ENCODE measurements at places on chromosomes 1 and 21. TPM values are rescaled to one million over a fixed set of nuclear protein-coding genes. Genes with fewer than 3 reads are reported as not detected.
A peak's percentile ranks its signal among the peaks of the same experiment; 100 is the strongest.

S100A2 gene
- 24.8 TPM for total RNA-seq

CACNA1S gene
- 0.17 TPM for total RNA-seq

ATF3 gene
- 1.1 TPM for total RNA-seq

GRCh38 chr1:208475951-208476845 lies 232.0 kb upstream of the PLXNA2 start:
- peak; percentile 1 for DNase-seq

DNA sequence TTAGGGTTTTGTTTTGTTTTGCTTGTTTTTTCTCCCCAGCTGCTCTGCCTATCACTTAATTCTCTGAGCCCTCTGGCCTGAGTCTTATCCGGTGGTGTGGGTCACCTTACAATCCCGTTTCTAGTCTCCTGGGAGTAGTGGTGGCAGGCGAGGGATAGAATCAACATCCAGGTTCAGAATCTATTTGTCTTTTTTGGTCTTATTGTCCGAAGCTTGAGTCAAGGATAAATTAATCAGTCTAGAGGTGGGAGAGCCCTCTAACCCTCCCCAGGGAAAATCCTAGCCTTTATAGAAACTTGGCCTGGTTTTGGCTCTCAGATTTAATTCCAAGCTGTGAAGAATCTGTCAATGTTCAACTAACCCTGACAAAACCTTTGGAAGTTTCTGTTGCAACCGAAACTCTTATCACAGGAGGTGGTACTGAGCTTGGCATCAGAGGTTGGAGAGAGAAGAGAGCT lies 246.3 kb downstream of the FGGY start:
- peak; percentile 88 for DNase-seq

DNA sequence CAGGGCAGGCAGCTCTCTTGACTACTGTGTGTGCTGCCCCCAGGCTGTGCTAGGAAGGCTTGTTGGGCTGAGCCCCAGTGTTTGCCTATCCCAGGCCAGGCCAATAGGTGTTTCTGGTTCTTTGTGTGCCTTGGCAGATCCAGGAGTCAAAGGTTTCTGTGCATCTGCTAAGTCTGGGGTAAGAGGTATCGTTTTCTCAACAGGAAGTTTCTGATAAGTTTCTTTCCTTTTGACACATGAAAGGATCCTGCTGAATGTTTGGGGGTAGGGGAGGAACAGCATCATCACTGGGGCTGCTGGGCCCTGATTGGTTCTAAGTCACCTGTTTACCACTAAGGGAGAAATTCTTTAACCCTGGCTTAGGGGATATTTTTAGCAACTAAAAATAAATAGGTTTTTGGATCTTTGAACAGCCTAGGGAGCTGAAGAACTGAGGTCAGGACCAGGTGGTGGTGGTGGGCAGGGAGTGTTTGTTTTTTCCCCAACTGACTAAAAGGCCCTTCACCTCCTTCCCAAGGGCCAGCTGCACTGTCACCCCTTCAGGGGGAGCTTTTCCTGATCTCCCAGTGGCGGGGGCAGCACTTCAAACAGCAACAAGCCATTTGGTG lies 85.1 kb downstream of the KCNN3 start:
- DNase-seq = no peak

DNA sequence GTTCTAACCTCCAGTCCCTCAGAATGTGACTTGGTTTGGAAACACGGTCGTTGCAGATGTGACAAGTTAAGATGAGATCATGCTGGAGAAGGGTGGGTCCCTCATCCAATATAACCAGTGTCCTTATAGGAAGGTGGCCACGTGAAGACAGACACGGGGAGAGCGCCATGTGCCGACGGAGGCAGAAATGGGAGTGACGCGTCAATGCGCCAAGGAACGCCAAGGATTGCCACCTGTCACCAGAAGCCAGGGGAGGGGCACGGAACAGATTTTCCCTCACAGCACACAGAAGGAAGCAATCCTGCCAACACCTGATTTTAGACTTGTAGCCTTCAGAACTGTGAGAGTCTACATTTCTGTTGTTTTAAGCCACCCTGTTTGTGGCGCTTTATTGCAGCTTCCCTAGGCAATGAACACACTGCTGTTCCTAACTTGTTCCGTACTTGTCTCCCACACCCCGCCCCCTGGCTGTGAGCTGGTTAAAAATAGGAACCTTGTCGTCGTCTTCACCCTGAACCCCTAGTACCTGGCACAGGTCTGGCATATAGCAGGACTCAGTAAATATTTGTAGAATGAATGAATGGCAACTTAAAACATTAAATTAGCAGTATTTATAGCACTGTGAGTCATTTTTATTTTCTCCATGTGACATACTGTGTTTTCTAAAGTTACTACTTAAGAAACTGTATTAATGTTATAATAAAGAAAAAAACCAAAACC lies 14.2 kb downstream of the RIMS3 start:
- no peak for DNase-seq

All from LHCN-M2 (cell line).